Adrenal gland (tissue), 19 donors: ENCODE measurements at places on chromosomes 11 and 22. TPM values are rescaled to one million over a fixed set of nuclear protein-coding genes. Genes with fewer than 3 reads are reported as not detected.

OR9G1 gene
- polyA plus RNA-seq, result not detected

DNA sequence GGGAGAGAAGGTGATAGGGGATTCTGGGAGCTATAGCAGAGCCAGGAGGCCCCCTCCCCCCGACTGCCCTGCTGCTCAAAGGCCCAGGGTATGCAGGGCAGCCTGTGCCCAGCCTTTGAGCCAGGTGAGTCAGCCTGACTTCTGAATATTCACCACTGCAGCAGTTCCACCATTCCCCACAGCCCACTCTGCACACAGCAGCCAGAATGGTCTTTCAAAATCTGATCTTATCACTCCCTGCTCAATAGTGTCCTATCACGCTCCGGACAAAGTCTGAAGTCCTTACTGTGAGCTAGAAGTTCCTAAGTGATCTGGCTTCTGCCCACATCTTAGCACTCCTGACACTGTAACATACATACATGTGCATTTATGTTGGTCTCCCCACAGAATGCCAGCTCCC, 111.7 kb downstream of the BUD13 start:
- no peak for DNase-seq

SELENOH gene
- 33.8 TPM for polyA plus RNA-seq

DNA sequence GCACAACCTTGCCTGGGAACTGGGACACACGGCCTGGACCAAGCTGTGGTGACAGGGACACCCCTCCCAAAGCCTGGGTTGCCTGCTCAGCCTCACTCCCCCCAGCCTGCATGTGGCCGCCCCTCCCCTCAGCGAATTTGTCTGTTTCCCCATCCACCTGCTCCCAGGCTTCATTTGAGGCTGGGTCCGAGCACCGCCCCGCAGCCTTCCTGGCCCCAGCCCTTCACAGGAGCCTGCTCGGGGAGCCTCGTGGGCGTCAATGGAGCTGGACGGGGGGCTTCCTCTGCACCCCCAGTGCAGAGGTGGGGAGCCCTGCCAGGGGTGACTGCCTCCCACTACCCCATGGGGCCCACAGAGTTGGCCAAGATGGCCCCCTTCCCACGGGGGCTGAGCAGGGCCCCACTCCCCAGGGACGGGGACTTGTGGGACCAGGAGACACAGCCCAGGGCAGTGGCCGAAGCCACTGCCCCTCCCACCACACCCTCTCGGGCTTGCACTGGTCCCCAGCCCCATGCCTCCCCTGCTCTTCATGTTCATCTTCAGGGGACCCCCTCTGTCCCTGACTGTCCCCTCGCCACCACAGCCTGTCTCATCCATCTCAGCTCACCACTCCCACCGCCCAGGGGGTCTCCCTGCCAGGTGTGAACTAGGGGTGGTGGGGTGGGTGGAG, 91.7 kb downstream of the WNT7B start:
- DNase-seq, result no peak

BEST1 gene
- polyA plus RNA-seq, result 6.8 TPM

DNA sequence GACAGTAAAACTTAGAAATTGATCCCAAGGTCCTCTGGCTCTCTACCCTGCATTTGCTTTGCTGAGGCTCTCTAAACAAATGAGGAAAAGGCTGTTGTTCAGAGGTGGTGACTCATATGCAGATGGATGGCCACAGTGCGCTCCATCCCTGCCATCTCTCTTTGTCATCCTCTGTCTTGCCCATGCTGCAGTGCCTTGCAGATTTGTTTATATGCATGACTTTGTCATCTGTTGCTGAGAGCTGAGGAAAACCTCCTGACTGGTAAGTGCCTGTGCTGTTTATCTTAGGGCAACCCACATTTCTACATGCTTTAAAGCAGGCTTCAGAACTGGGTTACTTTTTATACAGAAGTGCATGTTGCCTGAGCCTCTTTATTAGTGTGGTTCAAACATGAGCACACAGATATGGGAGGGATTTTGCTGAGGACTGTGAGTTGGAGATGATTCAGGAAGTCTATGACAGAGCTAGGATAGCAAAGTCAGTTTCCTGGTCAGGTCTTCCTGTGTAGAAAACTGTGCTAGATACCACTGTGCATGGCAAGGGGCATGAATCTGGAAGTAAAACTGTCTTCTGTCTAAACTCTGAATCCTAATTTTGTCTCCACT, 57.4 kb downstream of the JAM3 start:
- peak; percentile 83 for DNase-seq

DNA sequence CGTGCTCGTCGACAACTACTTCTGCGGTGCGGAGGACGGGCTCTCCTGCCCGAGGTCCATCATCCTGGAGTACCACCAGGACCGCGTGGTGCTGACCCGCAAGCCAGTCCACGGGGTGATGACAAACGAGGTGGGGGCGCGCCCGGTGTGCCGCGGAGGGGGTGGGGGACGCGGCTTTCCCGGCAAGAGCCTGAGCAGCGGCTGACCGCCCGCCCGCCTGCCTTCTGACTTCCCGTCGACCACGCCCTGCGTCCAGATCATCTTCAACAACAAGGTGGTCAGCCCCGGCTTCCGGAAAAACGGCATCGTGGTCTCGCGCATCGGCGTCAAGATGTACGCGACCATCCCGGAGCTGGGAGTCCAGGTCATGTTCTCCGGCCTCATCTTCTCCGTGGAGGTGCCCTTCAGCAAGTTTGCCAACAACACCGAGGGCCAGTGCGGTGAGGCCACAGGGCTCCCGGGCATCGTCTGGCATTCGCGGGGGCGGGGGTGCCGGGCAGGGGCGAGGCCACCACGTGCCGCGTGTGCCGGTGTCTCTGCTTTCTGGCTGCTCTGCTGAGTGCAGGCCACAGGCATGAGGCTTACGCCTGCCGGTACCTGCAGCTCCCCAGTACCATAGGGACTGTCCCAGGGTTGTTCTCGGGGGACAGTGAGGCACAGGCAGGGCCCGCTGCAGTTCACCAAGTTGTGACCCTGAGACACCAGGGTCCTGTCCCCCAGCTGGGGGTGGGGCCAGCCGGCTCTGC, 28.5 kb upstream of the MUC5B start:
- no peak for DNase-seq

HPX gene
- 1.8 TPM for polyA plus RNA-seq

- DNase-seq, result no peak
Observed at GRCh38 chr11:35735411-35735810, 72.8 kb downstream of the TRIM44 start.

GRCh38 chr22:44802071-44802700, 49.8 kb downstream of the ARHGAP8 start:
- DNase-seq, result no peak

UBQLNL gene
- polyA plus RNA-seq, result 0.26 TPM

HMBS gene
- polyA plus RNA-seq, result 31.3 TPM

GRCh38 chr11:11534981-11535380, 86.8 kb downstream of the GALNT18 start:
- DNase-seq, result peak; percentile 59

DNA sequence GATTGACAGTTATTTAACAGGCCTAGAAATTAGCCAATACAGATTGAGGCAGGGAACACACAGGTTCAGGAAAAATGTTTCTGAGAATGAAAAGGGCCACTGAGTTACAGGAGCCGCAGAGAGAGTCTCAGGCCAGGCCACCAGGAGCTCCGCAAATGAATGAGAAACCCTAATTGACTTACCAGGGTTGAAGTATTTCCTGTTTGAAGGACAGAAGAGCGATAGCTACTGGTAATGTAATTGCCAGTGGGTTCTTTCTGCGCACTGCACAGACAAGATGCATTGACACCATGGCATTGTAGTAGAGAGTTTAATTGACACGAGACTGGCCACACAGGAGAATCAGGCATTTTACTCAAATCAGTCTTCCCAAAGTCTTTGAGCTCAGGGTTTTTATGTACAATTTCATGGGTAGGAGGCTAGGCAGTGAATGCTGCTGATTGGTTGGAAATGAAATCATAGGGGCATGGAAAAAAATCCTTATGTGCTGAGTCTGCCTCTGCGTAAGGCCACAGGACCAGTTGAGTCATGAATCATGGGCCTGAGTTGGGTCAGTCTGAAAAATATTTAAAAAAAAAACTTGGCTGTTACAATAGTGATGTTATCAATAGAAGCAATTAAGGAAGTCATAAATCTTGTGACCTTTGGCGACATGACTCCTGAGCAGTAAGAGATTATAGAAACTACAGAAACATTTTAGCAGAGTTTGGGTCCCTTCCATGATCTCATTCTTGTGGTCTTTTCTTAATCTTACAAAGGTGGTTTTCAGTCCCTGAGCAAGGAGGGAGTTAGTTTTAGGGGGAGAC, 203.8 kb downstream of the CASP12 start:
- DNase-seq, result no peak

- no peak for DNase-seq
Observed at GRCh38 chr11:61949169-61950034, 749 bp upstream of the BEST1 start.

DNA sequence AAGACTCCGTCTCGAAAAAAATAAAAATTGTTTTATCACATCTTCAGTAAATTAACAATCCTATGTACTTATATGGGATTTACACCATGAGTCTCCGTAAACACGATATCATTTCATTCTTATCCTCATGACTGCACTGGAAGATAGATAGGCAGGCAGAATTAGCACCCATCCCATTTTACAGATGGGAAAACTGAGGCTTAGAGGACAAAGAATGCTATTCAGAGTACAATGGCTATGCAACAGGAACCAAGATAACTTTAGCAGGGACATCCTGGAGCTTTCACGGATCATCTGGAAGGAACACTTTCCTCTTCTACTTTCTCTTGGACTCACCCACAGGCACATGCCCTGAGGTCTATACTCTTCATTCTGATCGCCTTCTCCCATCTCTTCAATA, 14.6 kb upstream of the SGSM1 start:
- no peak for DNase-seq

DNA sequence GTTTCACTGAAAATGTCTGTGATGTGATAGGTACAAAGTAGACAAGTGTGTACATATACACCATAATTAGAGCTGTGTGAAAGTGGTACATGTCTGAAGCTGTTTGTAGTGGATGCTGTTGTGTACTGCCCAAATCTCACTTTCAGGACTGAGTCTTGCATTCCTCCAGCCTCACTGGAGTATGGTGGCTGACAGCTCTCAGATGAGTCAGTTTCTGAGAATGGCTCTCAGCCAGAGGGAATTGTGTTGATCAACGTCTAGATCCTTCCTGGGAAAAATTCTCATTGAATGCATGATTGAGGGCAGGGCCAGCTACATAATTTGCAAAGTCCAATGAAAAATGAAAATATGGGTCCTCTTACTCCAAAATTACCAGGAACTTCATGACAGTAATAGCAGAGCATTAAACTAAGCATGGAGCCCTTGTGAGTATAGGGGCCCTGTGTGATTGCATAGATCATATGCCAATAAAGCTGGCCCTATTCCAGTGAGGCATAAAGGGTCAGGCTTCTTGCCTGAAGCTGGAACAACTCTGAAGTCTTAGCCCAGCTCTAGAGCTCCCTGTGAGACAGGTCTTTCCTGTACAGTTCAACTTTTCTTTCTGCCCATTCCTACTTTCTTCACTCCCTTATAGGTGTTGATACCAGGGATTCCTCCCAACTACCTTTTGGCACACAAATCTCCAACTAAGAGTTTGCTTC, 10.8 kb upstream of the CYP2R1 start:
- no peak for DNase-seq

NAV2 gene
- polyA plus RNA-seq, result 5.1 TPM

DNA sequence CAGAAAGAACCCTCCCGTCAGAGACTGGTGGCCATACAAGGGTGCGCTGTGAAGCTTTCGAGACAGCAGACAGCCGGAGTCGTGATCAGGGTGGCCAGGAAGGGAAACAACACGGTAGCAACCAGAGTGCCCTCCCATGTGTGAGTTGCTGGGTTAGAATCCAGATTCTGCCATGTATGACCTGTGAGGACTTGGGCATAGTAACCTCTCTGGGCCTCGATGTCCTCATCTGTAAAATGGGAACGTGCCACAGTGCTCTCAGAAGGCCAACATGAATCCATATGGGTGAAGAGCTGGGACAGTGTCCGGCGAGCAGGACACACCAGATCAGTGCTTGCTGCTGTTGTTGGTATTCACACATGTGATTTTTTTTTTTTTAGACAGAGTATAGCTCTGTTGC, 7.6 kb upstream of the FGF3 start:
- no peak for DNase-seq

DNA sequence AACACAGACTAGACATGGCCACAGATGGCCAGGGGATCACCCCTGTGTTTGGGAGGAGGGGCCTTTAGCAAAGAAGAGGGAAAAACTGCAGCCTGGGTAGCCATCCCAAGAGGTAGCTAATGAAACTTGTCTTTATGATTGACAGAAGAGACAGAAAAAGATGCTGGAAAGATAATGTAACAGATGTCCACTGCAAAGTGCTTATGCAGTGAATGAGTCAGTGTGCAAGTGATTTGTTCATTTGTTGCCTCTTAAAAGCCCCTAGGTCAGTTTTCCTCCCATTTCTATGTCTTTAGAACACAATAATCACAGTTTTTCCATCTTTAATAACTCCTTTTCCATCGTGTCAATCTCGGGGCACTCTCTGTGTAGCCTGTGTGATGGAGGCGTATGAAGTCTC, 57.2 kb downstream of the INSC start:
- DNase-seq, result no peak

DNA sequence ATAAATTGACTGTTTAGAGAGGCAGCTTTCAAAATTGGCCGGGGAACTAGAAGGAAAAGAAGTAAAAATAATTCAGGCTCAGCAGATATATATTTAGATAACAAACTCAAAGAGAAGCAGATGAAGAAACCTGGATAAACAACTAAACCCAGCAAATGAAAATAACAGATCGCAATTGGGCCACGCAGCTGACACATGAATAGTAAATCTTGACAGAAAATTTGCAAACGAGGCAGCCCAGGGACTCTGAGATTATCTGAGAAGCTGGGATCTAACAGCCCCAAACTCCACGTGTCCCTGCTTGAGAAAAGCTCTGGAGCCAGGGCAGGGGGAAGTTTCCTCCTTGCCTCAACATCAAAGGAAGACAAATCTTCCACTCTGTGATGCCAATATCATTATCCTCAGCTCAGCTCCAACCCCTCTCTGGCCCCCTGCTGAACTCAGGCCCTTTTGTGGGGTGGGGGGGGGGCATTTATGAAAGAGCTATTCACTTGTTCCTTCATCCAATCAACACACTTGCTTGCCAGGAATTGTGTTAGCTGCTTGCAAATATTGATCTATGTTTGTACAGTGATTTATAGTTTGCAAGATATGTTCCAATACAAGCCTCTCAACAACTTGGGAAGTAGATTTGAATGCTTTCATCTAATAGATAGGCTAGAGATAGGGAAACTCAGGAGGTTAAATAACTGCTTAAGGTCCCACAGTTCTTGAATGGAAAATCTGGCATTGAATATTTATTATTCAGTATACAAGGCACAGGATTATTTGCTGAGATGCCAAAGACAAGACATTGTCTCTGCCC, 72.5 kb upstream of the C11orf87 start:
- no peak for DNase-seq

GRCh38 chr11:110509472-110509871, 79.7 kb downstream of the FDX1 start:
- DNase-seq, result no peak

BBS1 gene
- polyA plus RNA-seq, result 26.7 TPM

TOM1 gene
- 96.5 TPM for polyA plus RNA-seq
